Hematopoietic multipotent progenitor cell treated with erythropoietin and hydrocortisone succinate and interleukin-3 and kit ligand, for 6 days (in vitro differentiated cells): ENCODE measurements at places on chromosomes 4 and X.

DNA sequence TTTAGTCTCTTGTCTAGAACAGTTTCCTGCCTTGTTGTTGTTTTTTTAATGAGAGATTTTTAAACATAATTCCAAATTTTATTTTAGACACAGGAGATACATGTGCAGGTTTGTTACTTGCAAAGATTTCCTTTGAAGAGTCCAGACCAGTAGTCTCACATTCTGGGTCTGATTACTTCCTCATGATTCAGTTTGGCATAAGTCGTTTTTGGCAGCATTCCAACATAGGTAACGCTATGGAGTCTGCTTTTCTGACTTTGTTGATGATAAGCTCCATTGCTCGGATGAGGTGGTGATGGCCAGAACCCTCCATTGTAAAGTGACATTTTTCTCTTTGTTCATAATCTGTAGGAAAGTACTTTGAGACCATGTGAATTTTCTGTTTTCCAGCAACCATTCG is 74.7 kb downstream of the CLCN4 start:
- no peak for DNase-seq

DNA sequence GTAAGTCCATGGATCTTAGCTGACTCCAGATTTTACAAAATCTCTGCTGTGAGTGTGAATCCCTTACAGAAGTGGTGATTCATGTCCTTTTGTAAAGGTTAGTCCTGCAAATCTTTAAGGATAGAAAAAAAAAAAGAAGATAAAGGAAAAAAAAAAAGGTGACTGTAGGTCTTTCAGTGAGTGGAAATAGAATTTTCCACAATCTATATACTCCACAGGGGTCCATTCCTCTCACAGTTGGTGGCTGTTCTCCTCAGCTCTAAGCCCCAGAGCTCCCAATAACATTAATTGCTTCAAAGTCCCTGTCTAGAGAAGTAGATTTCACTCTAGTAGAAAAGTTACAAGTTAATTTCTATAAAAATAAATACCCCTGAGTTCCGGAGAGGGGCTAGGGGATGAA is 189.1 kb downstream of the NDST4 start:
- DNase-seq = no peak

GRCh38 chr4:155807021-155807420 is 48.2 kb downstream of the GUCY1B1 start:
- DNase-seq = no peak

- DNase-seq = no peak
These were observed 1.1 kb upstream of the DKK2 start for GRCh38 chr4:107037199-107037584.

- DNase-seq = no peak
These were observed 65.6 kb downstream of the MRPL1 start for GRCh38 chr4:77927991-77928925.

DNA sequence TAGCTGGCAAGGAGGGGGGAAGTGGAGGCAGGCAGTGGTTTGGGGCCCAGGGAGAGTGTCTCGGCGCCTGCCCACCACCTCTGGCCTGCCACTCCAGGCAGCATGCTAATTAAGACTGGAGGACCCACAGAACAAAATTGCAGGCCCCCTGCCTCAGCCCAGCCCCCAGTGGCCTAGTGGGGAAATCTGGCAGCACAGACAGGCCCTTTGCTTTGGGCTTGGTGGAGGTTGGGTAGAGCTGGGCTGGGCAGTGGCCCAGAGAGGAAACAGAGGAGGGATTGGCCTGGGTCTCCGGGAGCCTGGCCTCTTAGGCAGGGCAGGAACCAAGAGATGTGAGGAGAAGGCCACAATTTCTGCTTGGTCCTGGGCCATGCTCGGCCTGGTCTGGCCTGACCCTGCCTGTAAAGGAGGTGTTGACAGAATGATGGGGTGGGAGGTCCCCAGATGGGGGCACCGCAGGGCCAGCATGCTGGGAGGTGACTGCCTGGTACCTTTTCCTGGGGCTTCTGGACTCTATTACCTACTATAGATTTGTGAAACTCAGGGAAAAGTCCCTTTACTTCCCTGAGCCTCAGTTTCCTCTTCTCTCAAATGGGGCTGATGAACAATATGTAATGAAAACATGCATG is 92.4 kb upstream of the PJA1 start:
- DNase-seq = no peak

GRCh38 chr4:64250061-64250460 is 159.2 kb downstream of the TECRL start:
- DNase-seq = no peak

DNA sequence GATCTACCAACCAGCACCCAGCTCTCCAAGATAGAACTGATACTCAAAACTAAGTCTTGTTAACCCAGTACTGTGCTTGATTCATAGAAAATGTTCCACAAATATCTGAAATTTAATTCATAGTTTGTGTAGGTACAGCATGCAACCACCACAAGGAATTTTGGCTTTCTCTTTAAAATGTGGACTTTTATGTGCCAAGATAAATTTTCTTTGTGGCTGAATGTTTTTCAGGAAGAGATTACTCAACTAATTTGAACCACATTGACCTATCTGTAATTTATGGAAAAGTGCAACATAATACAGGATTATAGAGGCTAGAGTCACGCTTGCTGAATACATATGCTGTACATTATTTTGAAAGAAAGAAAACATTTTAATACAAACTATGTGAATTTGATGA is 730.8 kb downstream of the IL1RAPL1 start:
- DNase-seq = no peak

DNA sequence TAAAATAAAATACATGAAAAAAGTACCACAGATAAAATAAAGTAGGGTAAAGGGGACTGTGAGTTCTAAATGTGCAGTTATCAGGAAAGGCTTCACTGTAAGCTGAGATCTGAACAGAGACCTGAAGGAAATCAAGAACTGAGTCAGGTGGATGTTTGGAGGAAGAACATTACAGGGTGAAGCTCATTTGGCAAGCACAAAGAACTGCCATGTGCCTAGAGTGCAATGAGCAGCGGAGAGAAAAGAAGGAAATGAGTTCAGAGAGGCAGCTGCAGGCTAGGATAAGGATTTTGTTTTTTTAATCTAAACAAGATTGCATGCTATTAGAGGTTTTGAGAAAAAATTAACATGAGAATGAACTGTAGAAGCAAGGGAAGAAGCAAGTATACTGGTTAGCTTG is 373.1 kb downstream of the STPG2 start:
- DNase-seq = no peak

- DNase-seq = no peak
These were observed 15.9 kb downstream of the SEPTIN6 start for GRCh38 chrX:119676949-119677653.
